Activated CD8-positive, alpha-beta memory T cell treated with anti-CD3 and anti-CD28 coated beads for 4 hours (primary cell): ENCODE measurements at places on chromosomes 4 and X.

GRCh38 chr4:138297743-138298405 lies 55.7 kb upstream of the SLC7A11 start:
- no peak for DNase-seq

DNA sequence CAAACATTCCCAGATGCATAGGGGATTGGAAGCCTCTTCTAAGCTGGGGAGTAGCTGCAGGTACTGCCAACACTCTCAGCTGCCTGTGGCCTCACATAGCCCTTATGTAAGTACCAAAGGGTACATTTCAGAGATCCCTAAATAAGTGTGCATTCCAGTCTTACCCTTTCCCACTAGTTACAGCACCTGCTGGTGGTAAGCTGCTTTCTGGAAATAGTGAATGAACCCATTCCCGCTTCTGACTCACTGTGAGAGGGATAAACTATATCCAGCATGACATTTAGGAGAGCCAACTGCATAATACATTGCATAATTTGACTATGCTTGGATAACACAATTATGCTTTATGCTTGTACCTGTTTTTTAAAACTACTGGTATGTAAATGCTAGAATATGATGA lies 149.0 kb downstream of the FAM13A start:
- DNase-seq, result no peak

GRCh38 chr4:155578726-155579370 lies 87.8 kb upstream of the GUCY1A1 start:
- no peak for DNase-seq

- no peak for DNase-seq
These were observed 220.3 kb downstream of the CHIC2 start for GRCh38 chr4:53844133-53844532.

DNA sequence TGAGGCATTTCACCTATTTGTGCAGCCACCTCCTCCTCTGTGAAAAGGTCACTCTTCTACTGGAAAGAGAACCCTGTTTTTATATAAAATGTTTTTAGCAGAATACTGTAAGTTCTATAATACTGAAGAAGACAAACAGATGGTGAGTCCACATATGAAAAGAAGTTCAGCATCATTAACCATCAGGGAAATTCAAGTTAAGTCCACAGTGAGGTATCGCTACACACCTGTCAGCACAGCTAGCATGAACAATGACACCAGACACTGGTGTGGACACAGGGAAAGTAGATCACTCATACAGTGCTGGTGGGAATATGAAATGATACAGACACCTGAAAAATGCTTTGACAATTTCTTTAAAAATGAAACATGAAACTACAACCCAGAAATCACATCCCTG lies 133.0 kb downstream of the MAD2L1 start:
- no peak for DNase-seq

DNA sequence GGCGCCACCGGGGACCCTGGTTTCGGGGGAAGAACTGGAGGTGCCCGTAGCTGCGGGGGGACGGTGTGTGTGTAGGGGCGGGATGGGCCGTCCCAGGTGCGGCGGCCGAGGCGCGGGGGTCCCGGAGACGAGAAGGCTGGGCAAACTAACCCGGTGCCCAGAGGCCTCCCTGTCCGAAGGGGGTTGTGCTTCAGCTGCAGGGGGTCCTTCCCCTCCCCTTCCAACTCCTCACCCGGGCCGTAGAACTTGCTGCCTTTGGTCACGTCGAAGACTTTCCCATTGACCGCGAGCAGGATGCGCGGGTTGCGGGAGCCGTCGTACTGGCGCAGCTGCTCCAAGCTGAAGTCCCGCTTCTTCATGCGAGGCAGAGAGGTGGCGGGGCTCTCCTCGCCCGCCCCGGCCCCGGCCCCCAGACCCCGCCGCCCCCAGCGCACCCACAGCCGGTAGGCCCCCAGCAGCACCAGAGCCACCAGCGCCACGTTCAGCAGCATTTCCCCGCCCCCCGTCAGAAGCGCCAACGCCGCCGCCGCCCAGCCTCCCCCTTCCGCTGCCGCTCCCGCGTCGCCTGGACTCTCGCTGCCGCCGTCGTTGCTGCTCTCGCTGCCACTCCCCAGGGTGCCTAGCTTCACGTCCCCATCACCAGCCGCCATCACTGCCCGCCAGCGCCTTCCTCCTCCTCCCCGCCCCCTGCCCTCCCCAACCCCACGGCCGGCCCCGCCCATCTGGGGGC lies at the start of gene PGRMC2:
PGRMC2 (minus strand) TSS at position 673 of the 730 bp plus-strand sequence; CDS start at position 650, 23 bp downstream.
- no peak for DNase-seq

GRCh38 chr4:8051644-8052043 lies 107.0 kb downstream of the ABLIM2 start:
- DNase-seq, result no peak

DNA sequence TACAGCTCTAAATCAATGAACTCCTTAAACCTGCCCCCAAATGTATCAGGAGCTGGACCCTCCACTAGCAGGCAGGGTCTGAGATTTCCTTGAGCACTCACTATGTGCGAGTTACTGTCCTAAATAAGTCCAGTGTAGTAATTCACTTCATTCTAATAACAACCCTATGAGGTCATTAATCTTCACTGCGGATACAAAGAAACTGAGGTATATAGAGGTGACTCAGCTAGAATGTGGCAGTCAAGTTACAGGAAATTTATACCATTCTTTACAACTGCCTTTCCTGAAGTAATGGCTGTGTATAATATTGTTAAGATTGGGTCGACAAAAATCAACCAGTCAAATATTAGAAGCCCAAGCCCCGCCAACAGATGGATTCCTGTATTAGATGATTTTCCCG lies 473.9 kb upstream of the FTHL17 start:
- no peak for DNase-seq

GRCh38 chr4:44646151-44646550 lies 5.3 kb downstream of the YIPF7 start:
- no peak for DNase-seq

DNA sequence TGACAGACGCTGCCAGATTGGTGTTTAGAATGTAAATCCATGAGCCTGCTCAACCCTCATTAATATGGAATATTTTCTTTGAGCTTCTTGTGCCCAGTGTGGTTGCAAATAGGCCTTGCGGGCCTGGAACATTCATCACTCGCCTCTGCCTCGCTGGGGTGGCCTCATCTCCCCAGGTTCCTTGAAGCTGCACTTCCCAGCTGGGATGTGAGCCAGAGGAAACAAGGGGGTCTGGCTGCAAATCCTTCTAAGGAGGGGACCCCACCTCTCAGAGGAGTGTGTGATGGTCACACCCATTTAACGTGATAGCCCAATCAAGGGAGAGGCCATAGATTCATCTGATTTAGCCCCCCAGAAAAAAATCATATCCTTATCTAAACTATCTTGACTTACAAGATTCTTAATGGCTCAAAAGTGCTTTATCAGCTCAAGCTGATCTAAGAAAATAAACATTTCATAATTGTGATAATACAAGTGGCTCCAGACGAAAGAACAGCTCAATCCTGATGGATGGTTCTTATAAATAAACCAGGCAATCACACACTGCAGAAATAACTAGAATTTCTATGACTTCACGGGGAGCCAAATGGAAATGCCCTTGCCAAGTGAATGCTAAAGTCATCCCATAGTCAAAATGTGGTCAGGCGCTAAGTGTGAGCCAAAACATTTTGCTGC lies 189.9 kb downstream of the PTTG2 start:
- DNase-seq, result no peak
